Transverse colon (tissue), 4 donors: ENCODE measurements at places on chromosomes 2 and 18. TPM values are rescaled to one million over a fixed set of nuclear protein-coding genes. Genes with fewer than 3 reads are reported as not detected.
A peak's percentile ranks its signal among the peaks of the same experiment; 100 is the strongest.

- DNase-seq, result peak; percentile 63
These were observed 7.0 kb downstream of the SLC35F6 start for GRCh38 chr2:26770986-26771586.

The RGPD4 gene
- not detected for total RNA-seq

- DNase-seq, result no peak
These were observed 14.6 kb downstream of the GULP1 start for GRCh38 chr2:188306271-188306670.

The SFT2D3 gene
- total RNA-seq, result 8.2 TPM

GRCh38 chr18:58792086-58792485, 72.6 kb upstream of the ZNF532 start:
- peak; percentile 31 for DNase-seq

DNA sequence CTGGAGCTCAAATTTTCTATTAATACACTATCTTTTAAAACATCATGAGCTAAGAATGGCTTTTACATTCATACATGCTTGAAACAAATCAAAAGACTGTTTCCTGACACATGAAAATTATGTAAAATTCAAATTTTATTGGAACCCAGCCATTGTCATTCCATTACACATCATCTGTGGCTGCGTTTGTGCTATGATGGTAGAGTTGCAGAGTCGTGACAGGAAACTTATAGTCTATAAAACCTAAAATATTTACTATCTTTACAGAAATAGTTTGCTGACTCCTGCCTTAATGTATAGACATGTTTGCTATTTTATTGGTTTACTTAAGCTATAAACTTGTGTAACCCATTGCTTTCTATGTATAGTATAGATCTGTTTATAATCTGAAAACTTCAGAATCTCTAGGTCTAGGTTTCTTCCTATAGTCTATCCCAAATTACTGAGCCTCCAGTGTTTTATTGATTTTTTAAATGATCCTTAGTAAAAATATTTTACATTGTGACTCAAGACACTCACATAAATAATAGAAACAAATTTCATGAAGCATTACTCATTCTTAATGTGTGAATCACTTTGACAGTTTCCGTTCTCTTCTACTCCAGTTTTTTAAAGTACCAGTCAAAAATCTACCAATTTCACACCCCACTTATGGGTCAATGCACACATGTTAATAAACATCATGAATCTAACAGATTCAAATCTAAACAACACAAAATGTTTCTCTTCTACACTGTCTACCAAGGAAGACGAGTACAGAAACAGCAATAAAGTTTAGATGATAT, 26.4 kb upstream of the MRPL19 start:
- DNase-seq, result no peak

DNA sequence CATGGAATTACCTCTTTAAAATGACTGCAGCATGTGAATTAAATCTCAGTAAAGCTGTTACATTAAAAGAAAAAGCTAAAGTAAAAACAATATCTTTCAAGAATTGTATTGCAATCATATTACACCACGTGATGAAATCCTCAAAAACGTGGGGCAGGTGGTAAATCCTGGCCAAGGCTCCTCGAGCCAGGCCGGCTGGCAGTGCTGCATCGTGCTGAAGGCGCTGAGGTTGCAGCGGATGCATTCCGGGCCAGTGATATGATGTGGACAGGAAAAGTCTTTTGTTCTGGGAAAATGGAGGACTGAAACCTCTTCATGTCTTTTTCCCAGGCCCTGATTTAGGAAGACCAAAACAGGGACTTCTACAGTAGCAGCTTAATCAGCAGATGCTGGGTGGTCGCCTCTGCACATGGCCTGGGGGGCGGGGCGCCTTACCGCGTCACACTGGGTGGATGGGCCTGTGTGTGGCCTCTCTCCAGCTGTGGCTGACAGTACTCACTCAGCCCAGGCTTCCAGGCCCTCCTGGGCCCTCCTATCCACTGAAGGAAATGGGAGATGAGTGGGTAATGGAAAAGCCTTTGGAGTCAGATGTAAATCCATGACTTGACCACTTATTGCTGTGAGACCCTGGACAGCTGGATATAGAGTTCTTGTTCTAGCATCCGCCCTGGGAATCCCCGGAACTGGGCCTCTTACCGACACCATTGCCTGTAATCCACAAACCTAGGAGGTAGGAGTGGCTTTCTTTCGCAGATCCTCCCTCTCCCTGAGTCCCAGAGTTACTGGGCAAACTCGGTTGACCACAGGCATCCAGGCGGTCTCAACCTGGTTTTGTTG, 45.1 kb downstream of the PROC start:
- no peak for DNase-seq
